MCF 10A (cell line): ENCODE measurements at places on chromosomes 6 and 20. TPM values are rescaled to one million over a fixed set of nuclear protein-coding genes. Genes with fewer than 3 reads are reported as not detected.

DNA sequence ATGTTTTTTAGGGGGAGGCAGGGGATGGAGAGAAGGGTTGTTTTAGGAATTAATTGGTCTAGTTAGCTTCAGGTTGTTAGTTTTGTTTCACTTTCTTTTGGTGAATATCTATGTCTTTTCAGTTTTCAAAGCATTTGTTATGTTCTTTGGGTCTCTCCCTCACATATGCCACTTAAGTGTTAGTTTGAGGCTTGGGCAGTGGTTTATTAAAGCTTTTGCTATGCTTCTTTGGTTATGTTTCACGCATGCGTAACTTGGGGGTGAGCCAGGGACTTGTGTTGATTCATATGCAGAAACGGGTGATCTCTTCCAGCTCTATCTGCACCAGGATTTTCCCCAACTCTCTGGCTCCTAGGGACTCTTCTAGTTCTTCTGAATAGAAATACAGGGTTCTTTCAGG is 11.4 kb upstream of the MMS22L start:
- peak; percentile 14 for DNase-seq

DNA sequence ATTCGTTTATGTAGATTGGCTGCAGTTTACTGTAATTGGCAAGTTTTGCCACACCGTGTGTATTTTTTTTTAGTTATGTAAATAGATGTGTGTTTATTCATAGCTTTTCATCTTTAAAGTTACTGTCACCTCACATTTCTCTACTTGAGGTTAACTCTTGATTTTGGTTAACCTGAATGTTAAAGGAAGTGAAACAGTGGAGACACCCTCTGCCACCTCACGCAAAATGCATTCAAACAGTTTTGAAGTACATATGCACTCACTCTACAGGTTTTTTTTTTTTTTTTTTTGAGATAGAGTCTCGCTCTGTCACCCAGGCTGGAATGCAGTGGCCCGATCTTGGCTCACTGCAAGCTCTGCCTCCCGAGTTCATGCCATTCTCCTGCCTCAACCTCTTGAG is 17.7 kb downstream of the OR2A4 start:
- DNase-seq = no peak

GRCh38 chr20:47244451-47244850 is 112.0 kb downstream of the ZMYND8 start:
- peak; percentile 53 for DNase-seq

- no peak for DNase-seq
Observed at GRCh38 chr6:7138921-7139358, 31.2 kb downstream of the RREB1 start.

The TNFRSF6B gene
- 12.3 and 24.4 TPM in 2 replicates for total RNA-seq

The ATP6V1G2 gene
- total RNA-seq = 1.2 and 2.4 TPM in 2 replicates
